ENCODE measurements at places on chromosomes 5 and 9. TPM values are rescaled to one million over a fixed set of nuclear protein-coding genes. Genes with fewer than 3 reads are reported as not detected.

DNA sequence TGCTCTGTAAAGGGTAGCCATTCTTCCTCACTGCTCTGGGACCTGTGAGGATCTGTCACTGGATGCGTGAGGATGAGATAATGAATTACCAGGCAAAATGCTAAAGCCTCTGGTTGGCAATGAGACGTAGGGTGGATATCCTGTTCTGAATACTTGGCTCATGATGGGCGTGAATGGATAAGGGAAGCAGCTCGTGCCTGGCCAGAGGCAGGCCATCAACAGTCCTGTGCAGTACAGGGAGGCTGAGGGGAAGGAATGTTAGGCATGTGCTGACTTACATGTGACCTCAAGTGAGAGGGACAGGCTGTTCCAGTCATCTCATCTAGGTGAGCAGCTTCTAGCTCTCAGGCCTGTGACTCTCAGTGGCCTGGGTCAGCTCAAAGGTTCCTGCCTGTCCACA, 172.8 kb downstream of the CARTPT start:
- H3K4me1 ChIP-seq: no peaks in the 10 kb centered on the region
- H3K4me3 ChIP-seq: no peak overlapping the region
- no peaks in the 10 kb centered on the region for H3K36me3 ChIP-seq
- no peak for DNase-seq

CDX1 gene
- not detected for polyA plus RNA-seq

DNA sequence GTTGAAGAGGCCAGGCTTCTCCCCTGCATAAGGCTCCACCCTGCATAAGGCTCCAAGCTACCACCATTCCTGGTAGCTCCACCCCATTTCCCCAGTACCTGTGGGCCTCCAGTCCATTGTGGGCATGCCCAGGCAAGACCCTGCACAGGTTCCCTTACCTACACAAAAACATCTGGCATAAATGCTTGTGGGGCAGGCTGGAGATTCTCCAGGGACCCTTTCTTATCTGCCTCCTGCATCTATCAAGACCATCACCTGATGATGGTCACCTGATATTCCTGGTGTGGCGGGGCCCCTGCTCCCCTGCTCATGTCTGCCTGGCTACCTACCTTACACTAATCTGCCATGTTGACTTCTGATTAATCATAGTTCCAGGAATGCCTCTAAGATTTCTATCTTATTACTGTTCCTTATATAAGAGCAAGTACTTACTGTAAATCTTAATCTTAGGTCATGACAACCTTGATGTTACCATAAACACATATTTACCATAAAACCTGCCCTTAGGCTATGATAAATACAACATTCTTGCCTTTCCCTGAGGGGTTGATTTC, 41.0 kb downstream of the FGD3 start:
- no peak overlapping the region for H3K4me3 ChIP-seq
- peaks cover 99% of the 10 kb centered on the region for H3K4me1 ChIP-seq
- DNase-seq: no peak
- peaks cover 9% of the 10 kb centered on the region for H3K36me3 ChIP-seq

BTF3 gene
- polyA plus RNA-seq: 494 TPM

GRCh38 chr5:98994611-98995010, 65.8 kb upstream of the CHD1 start:
- no peak overlapping the region for H3K27ac ChIP-seq
- DNase-seq: no peak
- no peaks in the 10 kb centered on the region for H3K27me3 ChIP-seq
- H3K36me3 ChIP-seq: no peaks in the 10 kb centered on the region
- no peak overlapping the region for H3K4me3 ChIP-seq

DNA sequence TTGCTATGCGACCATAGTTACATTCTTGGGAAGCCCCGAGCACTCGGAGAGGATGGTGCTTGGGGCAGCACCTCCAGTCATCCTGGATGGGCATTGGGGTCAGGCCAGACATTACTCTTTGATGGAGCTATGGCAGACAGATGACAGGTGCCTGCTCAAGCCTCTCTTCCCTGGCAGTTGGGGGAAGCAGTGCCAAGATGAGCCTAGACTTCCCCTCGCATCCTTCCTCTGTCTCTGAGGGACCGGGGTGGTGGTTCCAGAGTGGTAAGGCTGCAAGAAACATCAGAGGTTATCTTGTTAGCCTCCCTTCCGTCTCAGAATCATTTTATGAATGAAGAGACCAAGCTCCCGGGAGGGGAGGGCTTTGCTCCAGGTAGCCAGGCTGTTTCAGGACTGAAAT, 2.8 kb upstream of the HMCN2 start:
- no peak overlapping the region for H3K27ac ChIP-seq
- no peak overlapping the region for H3K4me3 ChIP-seq
- DNase-seq: no peak
- H3K36me3 ChIP-seq: no peaks in the 10 kb centered on the region
- H3K4me1 ChIP-seq: no peaks in the 10 kb centered on the region

- DNase-seq: no peak
- no peaks in the 10 kb centered on the region for H3K36me3 ChIP-seq
- H3K4me3 ChIP-seq: no peak overlapping the region
- H3K27ac ChIP-seq: no peak overlapping the region
- peaks cover 4% of the 10 kb centered on the region for H3K27me3 ChIP-seq
- no peaks in the 10 kb centered on the region for H3K4me1 ChIP-seq
Measured at GRCh38 chr5:98042521-98042920, 730.9 kb upstream of the RGMB start.
